Natural killer cell treated with Interleukin-12 subunit alpha and Interleukin-12 subunit beta and Interleukin-15 and Interleukin-18, amount 100 ng/mL, for 72 hours (primary cell): ENCODE measurements at places on chromosomes 12 and 14. TPM values are rescaled to one million over a fixed set of nuclear protein-coding genes. Genes with fewer than 3 reads are reported as not detected.

DNA sequence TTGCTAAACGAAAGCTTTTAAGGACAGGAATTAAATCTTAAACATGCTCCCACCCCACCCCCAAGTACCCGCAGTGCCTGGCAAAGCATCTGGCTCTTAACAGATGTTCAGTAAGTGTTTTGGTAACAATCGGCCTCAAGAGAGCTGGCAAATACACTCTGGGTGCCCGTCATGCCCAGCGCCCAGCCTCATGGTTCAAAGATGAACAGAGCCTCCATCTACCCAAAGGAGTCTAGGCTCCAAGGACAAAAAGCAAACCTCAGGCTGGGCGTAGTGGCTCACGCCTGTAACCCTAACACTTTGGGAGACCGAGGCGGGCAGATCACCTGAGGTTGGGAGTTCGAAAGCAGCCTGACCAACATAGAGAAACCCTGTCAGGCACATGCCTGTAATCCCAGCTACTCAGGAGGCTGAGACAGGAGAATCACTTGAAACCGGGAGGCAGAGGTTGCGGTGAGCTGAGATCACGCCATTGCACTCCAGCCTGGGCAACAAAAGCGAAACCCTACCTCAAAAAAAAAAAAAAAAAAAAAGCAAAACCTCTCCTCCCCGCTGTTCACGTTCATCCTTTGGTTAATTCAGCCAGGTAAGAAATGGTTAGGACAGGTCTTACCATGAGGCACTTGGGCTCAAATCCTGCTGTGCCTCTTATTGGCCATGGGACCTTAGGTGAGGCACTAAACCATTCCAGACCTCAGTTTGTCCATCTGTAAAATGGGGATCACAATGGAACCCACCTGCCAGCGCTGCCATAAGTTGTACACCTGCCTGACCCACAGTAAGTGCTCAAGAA lies 151.3 kb downstream of the BCL11B start:
- DNase-seq, result no peak

GRCh38 chr12:69331519-69331908 lies 16.7 kb upstream of the LYZ start:
- DNase-seq, result no peak

DNA sequence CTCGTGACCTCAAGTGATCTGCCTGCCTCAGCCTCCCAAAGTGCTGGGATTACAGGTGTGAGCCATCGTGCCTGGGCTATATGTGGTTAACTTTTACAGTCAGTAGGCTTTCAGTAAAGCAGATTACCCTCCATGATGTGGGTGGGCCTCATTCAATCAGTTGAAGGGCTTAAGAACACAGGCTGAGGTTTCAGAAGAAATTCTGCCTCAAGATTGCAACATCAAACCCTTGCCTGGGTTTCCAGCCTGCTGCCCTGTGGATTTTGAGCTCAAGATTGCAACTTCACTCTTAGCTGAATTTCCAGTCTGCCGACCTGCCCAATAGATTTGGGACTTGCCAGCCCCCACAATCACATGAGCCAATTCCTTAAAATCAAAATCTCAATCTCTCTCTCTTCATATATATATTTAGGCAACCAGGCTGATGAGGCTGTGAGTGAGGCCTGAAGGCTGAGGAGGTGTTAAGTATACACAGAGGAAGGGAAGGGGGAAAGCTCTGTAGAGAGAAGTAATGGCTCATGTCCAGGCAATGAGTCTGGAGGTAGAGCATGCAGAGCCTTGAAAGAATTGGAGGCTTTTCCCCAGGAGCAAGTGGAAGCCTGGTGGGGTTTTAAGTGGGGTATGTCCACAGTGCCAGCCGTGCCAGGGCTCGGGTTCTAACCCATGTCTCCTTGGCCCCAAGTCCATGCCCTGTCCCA lies 33.3 kb upstream of the ACTN1 start:
- no peak for DNase-seq

DNA sequence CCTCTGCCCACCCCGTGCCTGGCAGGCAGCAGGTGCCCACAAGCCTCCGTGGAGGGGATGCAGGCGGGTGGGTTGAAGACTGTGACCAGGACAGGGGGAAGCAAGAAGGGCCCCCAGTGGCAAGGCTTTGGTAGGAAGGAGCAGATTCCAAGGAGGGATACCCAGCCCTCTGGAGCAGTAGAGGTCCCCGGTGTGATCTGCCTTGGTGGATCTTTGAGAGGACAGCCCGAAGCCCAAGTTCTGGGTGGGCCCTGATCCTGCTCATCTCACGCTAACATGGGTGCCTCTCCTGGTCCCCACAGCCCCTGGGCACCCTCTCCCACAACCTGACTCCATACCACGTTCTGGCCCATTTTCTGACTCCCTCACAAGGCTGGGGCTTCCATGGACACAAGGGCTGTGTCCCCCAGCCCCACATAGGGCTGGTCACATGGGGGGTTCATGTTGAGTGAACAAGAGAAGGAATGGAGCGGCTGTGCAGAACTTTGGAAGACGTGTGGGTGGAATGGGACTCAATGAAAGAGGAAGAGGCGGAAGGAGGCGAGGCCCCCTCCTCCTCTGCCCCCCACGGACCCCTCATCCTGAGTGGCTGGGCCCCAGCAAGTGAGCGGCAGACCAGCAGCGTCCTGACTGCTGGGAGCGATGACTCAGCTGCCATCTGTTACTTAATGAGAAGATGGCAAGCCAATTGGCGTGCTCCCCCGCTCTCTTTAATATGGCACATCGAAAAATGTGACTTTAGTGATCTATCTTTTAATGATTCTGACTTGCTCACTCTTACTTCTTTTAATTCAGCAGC lies 77.0 kb upstream of the BCL11B start:
- no peak for DNase-seq

Gene GPR135
- 3.8 TPM for total RNA-seq

Gene CHPT1
- total RNA-seq, result 21.0 TPM
